ENCODE measurements at places on chromosomes 16 and 17. TPM values are rescaled to one million over a fixed set of nuclear protein-coding genes. Genes with fewer than 3 reads are reported as not detected.

The DNASE1 gene
- 17.4 TPM for total RNA-seq

The ITGB4 gene
- total RNA-seq = 0.54 TPM

The CNOT1 gene
- total RNA-seq = 121 TPM

The KCNJ18 gene
- not detected for total RNA-seq

The C1QTNF8 gene
- 0.65 TPM for total RNA-seq

Data from articular chondrocyte of knee joint (primary cell).